ENCODE measurements at places on chromosomes 1 and 21.

- DNase-seq = no peak
These were observed 112.3 kb upstream of the ZRANB2 start for GRCh38 chr1:71193153-71193552.

- DNase-seq = no peak
These were observed 12.2 kb upstream of the CCDC27 start for GRCh38 chr1:3740042-3740441.

- no peak for DNase-seq
These were observed 43.4 kb downstream of the TSNAX start for GRCh38 chr1:231571904-231572303.

DNA sequence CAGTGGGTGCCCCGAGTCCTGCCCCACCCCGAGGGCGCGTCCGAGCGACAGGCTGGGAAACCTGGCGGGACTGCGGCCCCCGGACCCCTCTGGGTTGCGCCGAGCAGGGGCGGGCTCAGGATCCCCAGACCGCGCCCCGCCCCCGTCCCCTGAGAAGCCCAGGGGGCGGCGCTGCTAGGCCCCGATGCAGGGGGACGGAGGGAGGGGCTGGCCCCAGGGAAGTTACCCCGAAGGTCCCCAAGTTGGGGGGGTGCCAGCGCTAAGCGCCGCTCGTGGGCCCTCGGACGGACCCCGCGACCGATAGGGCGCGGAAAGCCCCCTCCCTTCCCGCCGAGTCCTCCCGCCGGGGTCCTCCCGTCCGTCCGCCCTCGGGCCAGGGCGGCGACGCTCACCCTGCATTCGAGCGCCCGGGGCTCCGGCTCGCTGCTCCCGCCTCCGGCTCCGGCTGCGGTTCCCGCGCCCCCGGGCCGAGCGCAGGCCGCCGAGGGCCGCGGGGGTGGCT is 414 bp downstream of the GPR153 start:
- peak; percentile 64 for DNase-seq

- no peak for DNase-seq
These were observed 21.4 kb downstream of the PLEKHA6 start for GRCh38 chr1:204338360-204338759.

DNA sequence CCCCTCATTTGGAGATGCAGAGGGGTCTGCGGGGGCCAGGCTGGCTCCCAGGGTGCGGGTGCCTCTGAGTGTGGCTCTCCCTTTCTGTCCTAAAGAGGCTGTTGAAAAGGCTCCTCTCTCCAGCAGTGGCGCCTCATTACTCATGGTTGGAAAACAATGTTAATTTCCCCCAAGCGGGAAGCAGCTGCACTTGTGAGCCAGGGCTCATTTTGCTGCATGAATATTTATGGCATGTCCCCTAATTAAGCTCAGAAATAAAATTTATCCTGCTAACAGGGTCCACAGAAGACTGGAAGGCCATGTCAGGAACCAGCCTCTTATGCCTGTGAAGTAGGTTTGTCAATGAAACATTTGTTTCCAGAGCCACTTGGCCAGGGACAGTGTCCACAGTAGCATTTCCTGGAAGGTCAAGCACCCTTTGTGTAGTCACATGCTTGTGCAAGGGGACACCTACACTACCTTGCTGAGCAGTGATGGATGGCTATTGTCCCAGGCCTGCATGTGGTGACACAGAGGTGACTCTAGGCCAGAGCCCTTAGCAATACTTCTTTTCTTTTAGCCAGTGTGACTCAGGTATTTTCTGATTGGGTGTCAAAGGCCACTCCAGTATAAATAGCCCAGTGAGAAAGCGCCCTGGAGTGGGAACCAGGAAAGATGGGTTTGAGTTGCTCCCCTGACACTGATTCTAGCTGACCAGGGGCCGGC is 259.0 kb downstream of the FOXD2 start:
- DNase-seq = no peak

DNA sequence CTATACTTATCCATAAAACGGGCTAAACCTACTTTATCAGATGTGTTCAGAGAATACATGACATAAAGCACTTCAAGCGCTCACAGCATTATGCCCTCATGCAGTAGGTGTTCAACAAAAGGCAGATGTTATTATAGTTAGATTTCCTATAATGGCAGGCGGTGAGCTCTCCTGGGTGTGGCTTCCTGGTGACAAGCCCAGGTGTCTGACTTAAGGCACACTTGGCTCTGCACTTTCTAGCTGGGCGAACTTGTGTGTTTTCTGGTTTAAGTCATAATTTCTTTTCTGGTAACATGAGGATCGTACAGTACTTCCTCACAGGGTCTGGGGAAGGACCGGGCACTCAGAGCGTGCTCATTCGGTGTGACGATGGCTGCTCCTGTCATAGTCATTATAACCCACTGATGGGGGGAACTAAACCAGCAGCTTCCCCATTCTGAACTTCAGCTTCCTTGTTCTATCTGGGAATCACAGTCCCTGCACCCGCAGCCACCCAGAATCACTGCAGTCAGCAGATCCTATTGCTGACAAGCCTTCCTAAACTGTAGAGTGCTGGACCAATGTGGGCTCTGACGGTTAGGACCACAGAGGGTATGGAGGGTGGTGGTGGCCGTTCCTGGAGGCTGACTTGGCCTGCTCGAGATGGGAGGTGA is 52.8 kb downstream of the IGSF21 start:
- no peak for DNase-seq

DNA sequence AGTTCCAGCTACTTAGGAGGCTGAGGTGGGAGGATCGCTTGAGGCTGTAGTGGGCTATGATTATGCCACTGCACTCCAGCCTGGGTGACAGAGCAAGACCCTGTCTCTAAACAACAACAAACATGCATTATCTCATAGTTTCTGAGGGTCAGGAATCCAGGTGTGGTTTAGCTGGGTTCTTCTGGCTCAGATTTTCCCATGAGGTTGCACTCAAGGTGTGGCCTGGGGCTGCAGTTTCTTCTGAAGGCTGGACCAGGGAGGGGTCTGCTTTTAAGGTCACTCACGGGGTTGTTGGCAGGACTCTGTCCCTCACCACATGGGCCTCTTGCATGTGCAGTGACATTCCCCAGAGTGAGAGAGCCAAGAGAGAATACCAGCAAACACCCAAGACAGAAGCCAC is 77.0 kb downstream of the EPHB2 start:
- no peak for DNase-seq

GRCh38 chr21:35075546-35075945 is 26.4 kb upstream of the RUNX1 start:
- DNase-seq = no peak

DNA sequence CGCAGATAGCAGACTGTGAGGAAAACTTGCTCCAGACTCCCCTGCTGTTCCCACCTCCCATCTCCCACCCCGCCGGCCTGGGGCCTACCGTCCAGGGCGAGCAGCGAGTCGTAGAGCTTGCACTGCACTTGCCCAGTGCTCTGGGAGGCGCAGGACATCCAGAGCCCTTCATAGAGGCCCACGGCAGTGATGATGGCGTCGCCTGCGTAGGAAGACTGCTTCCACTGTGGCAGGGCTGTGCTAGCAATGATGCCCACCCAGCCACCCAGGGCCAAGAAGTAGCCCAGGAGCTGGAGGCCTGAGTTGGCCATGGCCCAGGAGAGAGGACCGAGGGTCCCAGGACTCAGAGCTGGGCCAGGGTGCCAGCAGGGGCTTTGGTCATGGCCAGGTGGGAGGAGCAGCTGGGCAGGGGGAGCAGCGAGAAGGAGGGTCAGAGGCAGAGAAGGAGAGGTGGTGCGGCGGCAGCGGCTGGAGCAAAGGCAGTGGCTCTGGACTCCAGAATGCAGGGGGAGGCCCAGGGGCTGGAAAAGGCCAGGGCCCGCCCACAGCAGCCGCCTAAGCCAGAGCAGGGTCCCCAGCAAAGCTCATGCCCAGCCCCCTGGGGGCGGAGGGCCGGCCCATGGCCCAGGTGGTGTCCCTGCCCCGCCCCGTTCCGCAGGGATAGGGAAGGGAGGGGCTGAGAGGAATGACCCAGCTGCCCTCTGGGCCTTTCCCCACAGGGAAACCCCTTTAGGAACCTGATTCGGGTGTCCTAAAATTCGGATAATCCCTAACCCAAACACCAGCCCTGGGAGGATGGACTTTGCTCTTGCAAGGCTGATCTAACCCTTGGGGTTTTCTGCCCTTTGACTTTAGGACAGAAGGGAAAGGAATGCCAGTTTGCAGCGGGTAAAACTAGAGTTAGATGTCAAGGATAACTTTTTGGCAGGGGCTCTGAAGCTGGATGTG is at the start of gene CLDN19:
TSS of gene CLDN19 (minus strand) at position 484 of the 948 bp plus-strand sequence. CDS start at position 311, 173 bp downstream.
- no peak for DNase-seq

GRCh38 chr1:192167911-192168700 is 9.8 kb downstream of the RGS18 start:
- DNase-seq = peak; percentile 80

- peak; percentile 43 for DNase-seq
These were observed 1.8 kb downstream of the MFN2 start for GRCh38 chr1:11982010-11982392.

GRCh38 chr1:65994223-65994622 is 201.5 kb downstream of the PDE4B start:
- DNase-seq = no peak

DNA sequence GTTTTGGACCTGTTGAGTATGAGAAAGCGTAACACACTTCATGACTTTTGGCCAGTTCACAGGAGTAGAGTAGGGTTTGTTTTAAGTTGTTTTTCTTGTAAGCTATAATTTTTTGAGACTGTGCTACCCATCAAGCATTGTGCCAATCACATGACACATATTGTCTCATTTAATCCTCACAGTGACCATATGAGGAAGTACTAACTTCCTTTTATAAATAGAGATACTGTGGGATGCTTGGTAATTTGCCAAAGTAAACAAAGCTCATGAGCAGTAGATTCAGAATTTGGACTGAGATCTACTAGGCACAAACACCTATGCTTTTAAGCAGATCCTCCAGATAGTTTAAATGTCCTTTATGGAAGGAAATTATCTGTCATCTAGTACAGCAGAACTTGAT is 178.3 kb downstream of the CACNA1E start:
- peak; percentile 16 for DNase-seq

GRCh38 chr1:10210841-10211804 is 753 bp downstream of the KIF1B start:
- peak; percentile 53 for DNase-seq

DNA sequence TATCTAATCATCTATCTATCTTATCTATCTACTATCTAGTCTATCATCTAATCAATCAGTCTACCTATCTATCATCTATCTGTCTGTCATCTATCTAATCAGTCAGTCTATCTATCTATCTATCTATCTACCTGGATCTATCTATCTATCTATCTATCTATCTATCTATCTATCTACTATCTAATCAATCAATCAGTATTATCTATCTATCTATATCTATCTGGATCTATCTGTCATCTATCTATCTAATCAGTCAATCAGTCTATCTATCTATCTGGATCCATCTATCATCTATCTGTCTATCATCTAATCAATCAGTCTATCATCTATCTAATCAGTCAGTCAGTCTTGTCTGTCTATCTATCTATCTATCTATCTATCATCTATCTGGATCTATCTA is 26.9 kb upstream of the C1orf174 start:
- DNase-seq = no peak

GRCh38 chr1:171507435-171507834 is 22.1 kb downstream of the PRRC2C start:
- DNase-seq = no peak

DNA sequence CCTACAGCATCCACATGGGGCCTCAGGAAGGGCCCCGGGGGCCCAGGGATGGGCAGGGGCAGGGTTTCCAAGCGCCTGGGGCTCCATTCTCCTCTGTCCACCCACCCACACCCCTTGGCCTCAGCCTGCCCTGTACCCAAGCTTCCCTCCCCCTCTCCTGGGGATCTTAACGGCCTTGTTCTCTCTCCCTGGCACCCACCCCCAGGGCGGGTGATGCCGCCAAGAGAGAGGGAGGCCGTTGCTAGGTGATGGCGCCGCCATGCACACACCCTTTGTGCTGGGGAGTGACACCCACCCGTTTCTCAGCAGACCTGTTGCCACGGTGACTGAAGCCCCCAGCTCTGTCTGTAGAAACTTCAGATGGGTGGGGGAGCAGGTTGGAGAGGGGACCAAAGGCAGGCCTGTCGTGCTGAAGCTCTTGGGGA is 7.6 kb downstream of the GPR37L1 start:
- DNase-seq = no peak

DNA sequence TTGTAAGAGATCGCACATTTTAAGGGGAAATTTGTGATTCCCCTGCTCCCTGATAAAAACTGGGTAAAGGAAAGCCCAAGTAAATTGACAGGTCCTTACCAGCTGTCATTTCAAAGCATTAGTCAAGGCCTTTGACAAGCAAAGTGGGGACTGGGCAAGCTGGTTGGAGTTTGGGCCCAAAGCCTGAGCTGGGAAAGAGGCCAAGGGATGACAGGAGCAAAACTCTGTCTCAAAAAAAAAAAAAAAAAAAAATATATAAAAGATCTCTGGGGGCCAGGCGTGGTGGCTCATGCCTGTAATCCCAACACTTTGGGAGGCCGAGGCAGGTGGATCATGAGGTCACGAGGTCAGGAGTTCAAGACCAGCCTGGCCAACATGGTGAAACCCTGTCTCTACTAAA is 36.9 kb downstream of the SLC2A1 start:
- no peak for DNase-seq

DNA sequence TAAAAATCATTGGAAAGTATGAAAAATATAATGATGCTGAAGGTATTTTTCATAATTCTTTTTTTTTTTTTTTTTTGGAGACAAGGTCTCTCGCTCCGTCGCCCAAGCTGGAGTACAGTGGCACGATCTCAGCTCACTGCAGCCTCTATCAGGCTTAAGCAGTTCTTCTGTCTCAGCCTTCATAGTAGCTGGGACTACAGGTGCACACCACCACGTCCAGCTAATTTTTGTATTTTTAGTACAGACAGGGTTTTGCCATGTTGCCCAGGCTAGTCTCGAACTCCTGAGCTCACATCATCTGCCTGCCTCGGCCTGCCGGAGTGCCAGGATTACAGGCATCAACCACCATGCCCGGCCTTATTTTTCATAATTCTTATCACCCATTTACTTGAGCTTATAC is 13.3 kb downstream of the SMAP2 start:
- no peak for DNase-seq

DNA sequence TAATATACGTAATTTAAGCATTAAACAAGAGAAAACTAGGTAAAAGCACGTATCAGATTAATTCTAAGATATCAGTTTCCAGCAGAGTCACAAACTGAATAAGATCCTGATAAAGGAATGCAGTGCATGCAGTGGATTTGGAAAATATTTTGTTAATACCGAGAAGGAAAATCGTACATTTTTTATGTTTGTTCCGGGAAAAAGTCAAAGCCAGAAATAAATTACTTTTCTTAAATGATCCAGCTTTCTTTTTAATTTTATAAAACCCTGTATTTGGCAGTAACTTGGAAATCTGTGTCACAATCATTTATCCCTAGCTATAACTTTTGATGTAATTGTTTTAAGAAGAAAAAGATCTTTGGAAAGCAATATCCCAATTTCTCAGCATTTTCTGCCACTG is 955 bp downstream of the PALMD start:
- no peak for DNase-seq

- DNase-seq = no peak
These were observed 17.8 kb upstream of the TAS1R2 start for GRCh38 chr1:18877282-18877681.

DNA sequence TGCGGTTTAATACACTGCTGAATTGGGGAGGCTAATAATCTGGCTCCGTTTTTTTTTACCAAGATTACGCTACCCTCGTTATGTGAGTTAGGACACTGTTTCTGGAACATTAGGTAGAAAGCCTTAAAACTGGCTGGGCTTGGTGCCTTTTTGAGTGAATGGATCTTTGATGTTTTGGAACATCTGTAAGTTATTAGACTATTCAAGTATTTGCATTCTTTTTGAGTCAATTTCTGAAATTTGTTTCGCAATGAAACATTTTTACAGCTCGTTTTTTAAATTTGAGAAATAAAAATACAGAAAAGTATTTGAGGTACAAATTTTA is 106.9 kb downstream of the LTN1 start:
- DNase-seq = peak; percentile 3

GRCh38 chr1:74690364-74690696 is 16.7 kb upstream of the ERICH3 start:
- no peak for DNase-seq
